ENCODE measurements at places on chromosomes 5 and 9.
A peak's percentile ranks its signal among the peaks of the same experiment; 100 is the strongest.

DNA sequence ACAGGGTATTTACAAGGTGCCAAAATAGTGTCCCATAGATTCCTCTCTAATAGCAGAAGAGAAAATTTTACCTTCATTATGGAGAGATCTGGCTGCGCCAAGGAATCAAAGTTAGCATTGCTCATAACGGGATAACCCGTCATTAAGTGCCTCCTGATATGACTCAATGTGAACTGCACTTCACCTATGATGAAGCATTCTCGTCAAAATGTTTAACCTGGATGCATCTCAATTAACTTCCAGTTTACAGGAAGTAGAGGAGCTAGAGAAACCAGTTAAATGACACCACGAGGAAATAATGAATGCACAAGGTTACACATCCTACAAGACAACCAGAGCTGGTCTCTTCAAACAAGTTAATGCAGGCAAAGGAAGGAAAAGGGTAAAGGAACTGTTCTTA, 17.2 kb downstream of the FBXW11 start:
- no peak for DNase-seq

DNA sequence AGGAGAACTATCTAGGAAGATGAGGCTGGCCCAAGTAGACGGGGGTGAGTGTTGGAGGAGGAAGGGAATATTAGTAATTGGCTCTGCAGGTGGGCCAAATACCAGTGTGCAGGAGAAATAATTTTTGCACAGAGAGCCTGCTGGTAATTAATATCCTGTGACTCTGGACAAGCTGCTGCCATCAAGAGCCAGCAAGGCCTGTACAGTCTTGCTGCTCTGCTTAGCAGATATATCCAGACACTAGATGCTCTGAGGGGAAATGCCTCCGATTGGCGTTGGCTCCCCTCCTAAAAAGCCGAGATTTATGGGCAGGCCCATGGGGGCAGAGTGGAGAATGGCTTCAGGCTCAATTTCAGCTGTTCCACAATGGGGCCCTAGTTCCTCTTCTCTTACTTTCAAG, 29.6 kb upstream of the ASTN2 start:
- DNase-seq: no peak

GRCh38 chr5:140402258-140403074, 833 bp downstream of the ANKHD1 start:
- DNase-seq: peak; percentile 44

GRCh38 chr9:95250462-95251221, 66.9 kb downstream of the FANCC start:
- DNase-seq: no peak

DNA sequence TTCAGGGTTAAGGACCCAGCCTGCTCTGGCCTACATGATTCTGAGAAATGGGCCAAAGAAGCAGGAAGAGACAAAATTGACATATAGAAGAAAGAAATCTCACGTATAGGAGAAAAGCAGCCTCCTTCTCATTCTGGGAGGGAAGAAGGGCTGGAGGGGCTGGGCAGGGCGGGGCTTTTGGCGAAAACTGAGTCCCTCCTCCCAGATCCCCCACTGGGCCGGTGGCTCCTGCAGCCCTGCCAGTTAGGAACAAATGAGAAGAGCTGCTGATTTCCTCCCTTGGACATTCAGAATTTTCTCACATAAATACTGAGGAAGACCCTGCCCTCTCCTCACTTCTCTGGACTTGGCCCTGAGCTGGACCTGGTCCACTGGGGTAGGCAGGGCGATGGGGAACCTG, at the start of gene WNT8A:
TSS of gene WNT8A (plus strand) at position 332 of the 400 bp plus-strand sequence. CDS start 95 bp downstream, outside the sequence.
- no peak for DNase-seq

DNA sequence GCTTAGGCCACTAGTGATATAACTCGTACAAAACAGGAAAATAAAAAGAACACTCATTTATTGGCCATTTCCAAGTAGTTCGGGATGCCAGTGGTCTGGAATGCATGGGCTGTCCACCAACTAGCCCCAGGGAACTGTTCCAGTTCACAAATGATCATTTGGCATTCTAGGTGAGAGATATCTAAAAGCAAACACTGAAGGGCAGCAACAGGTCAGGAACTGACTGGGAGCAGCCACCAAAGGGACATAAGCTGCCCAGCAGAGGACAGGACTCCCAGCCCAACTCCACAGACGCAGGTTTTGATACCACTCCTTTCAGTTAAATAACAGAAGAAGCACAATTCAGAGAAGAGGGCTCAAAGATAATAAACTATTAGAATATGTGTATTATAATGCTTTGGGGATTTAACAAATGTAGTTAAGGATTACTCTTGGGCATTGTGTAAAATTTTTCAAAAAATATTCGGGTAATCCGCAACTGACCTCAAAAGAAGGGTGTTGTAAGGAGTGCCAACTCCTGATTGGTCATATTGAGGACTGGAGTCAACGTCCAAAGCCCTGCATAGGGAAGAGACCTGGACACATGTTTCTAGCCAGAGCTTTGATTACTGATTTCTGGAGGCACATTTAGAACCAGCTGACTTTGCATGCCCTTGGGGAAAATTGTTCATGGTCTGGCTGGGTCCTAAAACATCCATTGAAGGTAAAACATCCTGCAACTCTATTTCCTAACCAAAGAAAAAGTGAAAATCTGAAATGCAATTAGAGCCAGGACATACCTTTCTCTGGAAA, 320.0 kb downstream of the DNAH5 start:
- no peak for DNase-seq

GRCh38 chr9:93397661-93398373, 53.7 kb upstream of the FAM120A start:
- DNase-seq: no peak

- no peak for DNase-seq
Observed at GRCh38 chr5:96024683-96025475, 63.2 kb upstream of the ELL2 start.

DNA sequence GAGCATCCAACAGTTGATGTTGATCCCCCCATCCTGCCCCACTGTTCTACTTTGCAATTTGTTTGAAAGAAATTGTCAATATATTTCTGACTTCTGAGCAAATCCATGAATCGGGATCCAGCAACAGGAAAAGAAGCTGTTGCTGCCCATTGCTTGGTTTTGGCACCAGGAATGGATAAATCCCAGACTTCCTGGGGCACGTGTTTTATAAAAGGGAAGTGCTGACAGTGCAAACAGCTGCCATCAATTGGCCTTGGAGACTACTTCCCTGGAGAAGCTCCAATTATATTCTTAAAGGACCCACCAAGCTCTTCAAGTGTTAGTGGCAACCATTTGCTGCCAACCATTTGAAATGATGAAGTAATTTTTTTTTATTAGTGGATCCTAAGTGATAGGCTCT, 13.7 kb downstream of the STK32A start:
- no peak for DNase-seq

- DNase-seq: peak; percentile 3
Observed at GRCh38 chr5:69188811-69189161, 597 bp upstream of the CENPH start.

GRCh38 chr5:125465703-125466102, 719.3 kb upstream of the ZNF608 start:
- DNase-seq: no peak

- DNase-seq: no peak
Observed at GRCh38 chr9:108980893-108981292, 32.4 kb downstream of the CTNNAL1 start.

GRCh38 chr5:160367885-160368284, 2.5 kb downstream of the C1QTNF2 start:
- DNase-seq: no peak

DNA sequence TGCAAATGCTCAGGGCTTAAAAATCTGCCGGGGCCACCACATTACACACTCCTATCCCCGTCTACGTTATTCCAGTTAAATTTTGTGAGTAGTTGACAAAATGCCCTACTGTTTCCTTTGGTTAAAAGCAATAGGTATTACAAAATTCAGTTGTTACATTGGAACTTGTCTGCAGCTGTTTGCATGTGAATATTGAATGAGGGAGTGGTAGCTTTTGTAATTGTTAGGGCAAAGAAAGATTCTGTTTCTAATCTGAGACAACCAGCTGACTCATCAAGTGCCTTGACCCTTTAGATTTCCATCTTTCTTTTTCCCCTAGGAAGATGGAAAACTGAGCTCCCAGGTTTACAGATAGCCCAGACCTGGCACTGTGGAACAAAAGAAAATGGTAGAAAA, 30.2 kb downstream of the MAML1 start:
- no peak for DNase-seq

- peak; percentile 32 for DNase-seq
Observed at GRCh38 chr9:69919461-69920061, 98.9 kb downstream of the CFAP95 start.

All from CD8-positive, alpha-beta memory T cell (primary cell).